ENCODE measurements at places on chromosomes 7 and 10.

- DNase-seq = no peak
Measured at GRCh38 chr10:83982812-83983211, 156.5 kb upstream of the GHITM start.

DNA sequence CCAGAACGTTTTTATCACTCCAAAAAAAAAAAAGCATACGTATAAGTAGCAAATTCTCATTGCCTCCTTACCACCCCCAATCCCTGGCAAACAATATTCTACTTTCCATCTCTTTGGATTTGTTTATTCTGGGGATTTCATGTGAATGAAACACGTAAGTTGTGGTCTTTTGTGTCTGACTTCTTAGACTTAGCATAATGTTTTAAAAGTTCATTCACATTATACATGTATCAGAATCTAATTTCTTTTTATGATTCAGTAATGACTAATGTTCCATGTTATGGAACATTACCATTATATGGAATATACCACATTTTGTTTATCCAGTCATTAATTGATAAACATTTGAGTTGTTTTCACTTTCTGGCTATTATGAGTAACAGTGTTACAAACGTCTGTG, 12.5 kb upstream of the KLHL7 start:
- no peak for DNase-seq

GRCh38 chr10:87562750-87563149, 58.1 kb downstream of the MINPP1 start:
- DNase-seq = no peak

DNA sequence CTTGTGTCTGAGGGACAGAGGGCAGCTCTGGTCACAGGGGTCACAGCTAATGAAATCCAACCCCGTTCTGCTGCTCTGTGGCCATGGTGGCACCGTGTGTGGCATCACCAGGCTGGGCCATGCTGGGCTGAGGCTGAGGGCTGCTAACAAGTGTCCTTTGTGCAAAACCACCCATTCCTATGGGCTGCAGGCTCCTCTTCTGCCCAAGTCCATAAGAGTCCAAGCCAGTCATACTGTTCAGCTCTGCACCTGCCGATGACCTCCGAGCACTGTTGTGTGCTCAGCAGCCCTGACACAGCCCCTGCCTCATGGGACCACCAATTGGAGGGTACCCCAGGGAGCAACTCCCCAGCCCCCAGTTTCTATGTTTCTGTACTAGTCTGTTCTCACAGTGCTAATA, 133.1 kb downstream of the WDR11 start:
- no peak for DNase-seq

- no peak for DNase-seq
Measured at GRCh38 chr7:67870396-67870795, 873.8 kb downstream of the TYW1 start.

GRCh38 chr7:127047521-127047920, 205.2 kb downstream of the GRM8 start:
- no peak for DNase-seq

- no peak for DNase-seq
Measured at GRCh38 chr10:86992929-86993328, 24.6 kb downstream of the ADIRF start.

DNA sequence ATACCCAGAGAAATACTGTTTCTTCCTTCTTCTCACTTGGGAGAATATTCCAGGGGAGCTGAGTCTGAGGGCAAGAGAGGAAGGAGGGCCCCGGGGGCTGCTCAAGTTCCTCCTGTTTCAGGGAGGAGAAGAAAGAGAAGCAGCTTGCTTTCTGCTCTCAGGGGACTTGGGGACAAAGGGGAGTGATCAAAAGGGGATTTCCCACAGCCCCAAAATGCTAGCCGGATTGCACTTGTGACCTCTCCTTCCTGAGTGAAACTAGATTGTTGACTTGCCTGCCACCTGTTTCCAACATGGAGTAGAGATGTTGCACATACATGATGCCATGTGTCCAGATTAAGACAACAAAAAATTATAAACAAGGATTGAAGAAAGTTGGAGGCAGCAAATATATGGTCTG, 28.7 kb upstream of the PDCD4 start:
- no peak for DNase-seq

- DNase-seq = peak; percentile 46
Measured at GRCh38 chr7:80581486-80582260, 56.8 kb upstream of the CD36 start.

GRCh38 chr7:15330943-15331342, 230.9 kb downstream of the AGMO start:
- no peak for DNase-seq

GRCh38 chr7:5661942-5662341, 119.5 kb downstream of the RNF216 start:
- DNase-seq = no peak

- DNase-seq = no peak
Measured at GRCh38 chr10:70970830-70971229, 82.5 kb upstream of the PCBD1 start.

DNA sequence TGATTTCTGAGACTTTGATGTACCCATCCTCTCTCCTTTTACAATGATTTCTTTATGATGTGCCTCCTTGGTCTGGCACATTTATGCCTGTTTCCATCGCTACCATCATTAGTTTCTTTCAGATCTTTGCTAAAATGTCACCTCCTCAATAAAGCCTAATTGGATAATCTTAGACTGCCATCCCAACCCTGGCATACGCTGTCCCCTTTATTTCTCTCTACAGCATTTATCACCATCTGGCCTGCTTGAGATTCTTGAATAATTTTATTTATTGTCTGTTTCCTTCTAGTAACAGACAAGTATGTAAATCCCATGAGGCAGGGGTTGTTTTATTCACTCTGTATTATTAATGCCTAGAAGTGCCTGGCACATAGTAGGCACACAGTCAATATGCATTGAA, 6.7 kb upstream of the DNTT start:
- no peak for DNase-seq

DNA sequence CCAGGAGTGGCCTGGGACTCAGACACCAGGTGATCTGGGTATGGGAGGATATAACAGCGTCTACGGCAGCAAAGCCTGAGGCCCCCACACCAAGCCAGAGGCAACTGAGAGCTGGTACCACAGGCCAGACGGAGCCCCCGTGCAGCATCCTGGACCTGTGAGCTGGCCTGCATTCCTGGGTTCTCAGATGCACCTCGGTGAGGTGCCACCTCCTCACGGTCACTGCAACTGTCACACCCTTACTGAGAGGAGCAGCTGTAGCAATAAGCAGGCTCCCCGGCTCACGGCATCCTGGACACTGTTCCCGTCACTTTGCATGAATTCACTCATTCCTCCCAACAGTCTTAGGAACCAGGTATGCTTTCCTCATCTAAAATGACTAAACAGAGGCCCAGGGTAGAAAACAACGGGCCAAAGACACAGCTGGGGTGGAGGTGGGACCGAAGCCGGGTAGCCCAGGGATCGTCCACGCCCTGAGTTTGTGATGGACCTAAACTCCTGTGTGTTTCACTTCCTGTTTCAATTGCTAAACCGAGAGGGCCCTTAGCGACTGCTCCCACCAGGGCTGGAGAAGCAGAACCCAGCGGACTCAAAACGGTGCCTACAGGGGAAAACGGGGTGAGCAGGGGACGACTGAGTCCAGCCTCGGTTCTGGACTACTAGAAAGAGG, 98.7 kb downstream of the CTBP2 start:
- no peak for DNase-seq

DNA sequence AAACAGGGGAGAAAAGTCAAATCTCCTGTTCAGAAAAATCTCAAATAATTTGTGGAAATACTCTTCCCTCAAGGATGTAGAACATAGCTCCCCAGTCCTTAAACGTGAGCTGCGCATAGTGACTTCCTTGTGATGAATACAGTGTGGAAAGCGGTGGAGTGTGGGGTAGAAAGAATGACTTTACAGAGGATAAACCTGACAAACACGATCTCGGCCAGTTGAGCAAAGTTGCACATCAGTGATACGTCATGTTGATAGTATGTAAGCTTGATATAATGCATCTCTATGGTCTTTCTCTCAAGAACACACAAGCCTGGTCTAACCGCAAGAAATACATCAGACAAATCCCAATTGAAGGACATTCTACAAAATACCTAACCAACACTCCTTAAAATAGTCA, 32.0 kb upstream of the ZCCHC24 start:
- DNase-seq = no peak

DNA sequence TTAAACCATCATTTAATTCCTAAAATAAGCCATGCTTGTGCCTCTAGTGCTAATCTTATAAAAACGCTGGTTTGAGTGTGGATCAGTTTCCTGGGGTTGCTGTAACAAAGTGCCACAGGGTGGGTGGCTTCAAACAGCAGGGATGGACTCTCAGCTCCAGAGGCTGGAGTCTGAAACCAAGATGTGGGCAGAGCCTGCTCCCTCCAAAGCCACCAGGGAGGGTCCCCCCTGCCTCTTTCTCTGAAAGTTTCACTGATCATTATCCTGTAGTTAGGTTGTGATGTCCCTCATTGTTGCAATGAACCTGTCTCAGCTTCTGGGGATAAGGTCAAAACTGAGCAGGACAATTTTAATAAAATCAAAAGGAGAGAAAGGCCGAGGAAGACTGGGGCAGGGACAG, 251.9 kb upstream of the TCERG1L start:
- no peak for DNase-seq

DNA sequence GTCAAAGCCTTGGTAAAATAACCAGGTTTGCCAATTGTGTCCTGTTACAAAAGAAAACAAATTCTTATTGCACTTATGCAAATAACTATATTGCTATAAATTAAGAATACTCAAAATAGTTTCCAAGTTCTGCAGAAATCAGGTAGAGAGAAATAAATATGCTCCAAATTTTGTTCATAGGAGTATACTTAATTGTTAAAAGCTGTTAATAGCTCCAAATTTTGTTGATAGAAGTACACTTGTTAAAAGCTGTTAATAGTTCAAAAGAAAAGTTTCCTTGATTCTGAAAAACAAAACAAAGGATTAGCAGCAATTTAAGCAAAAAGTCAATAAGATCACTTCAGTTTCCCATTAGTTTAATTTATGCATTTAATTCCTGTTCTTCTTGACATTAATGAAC, 46.4 kb upstream of the ZNF138 start:
- DNase-seq = no peak

DNA sequence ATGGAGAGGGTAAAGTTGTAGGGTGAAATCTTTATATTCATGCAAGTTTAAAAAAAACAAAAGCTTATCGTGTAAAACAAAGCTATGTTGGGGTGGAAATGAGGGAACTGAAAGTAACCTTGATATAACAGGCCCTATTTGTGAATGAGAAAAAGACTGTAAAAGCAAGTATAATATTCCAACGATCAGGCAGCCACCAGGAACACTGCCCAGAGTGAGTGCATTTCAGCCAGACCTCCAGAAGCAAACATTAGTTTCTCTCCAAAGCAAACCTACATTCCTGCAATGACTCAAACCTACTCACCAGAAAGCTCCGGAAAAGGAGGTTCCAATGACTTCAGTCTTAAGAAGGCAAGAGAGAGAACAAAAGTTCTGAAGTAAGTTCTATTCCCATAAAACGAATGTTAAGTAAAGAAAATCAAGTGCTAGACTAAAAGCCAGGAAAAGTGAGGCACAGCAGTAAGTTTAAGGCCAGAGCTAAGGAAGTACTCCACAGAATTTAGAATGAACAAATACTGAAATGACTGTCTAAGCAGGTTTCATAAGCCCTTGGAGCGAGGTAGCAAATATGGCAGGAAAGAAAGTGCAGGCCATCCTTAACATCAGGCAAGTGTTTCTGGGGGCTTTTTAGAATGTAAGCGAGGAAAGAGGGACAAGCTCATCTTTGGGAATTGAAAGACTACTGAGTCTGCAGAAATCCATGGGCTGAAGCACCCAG, 493.1 kb downstream of the XPNPEP1 start:
- no peak for DNase-seq

- DNase-seq = no peak
Measured at GRCh38 chr10:32244421-32245207, 102.3 kb downstream of the EPC1 start.

DNA sequence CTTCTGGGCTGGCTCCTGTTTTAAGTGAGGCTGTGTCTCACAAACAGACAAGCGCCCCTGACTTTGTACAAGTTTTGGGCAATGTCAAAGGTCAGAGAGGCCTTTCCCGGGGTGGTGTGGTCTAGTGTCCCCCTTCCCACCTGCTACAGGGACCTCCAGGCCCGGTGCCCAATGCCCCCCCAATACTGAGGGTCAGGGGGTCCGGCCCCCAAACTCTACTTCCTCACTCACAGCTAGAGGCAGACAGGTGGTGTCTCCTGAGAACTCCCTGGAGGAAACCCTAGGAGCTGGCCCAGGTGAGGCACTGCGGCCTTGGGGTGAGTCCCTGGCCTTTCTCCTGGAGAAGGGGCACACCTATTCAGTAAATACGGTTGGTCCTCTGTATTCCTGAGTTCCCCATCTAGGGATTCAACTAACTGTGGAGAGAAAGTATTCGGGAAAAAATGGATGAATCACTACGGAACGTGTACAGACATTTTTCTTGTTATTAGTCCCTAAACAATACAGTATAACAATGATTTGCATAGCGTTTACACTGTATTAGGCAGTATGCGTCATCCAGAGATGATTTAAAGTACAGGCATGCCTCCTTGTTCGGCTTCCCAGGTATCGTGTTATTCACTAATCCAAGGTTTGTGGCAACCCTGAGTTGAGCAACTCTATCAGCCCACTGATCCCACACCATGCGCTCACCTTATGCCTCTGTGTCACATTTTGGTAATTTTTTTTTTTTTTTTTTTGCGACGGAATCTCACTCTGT, 308.1 kb downstream of the WDR37 start:
- no peak for DNase-seq

DNA sequence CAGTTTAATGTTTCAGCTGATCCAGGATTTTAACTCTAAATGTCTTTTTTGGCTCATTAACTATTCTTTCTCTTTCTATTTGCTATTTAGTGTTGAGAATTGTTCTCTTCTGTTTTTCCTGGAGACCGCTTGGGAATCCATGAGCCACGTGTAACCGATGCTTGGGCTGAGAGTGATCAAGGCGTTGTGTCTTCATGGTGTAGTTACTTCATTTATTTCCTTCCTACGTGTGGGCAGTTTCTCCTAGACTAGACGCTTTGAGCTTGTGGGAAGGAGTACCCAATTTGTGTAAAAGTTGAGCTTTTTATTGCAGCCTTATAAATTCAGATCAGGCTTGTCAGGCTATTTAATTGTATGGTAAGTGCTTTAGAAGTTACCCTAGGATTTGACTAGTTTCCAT, 2.9 kb downstream of the EIF3B start:
- no peak for DNase-seq
